ENCODE measurements at places on chromosomes 6 and 20. TPM values are rescaled to one million over a fixed set of nuclear protein-coding genes. Genes with fewer than 3 reads are reported as not detected.

The KHDC1L gene
- not detected for polyA plus RNA-seq

The CGA gene
- 8.1 TPM for polyA plus RNA-seq

The HLA-G gene
- 6.4 TPM for polyA plus RNA-seq

The SIRPB1 gene
- polyA plus RNA-seq: 1.4 TPM

The TINAG gene
- not detected for polyA plus RNA-seq

The GNMT gene
- 0.64 TPM for polyA plus RNA-seq

The OPRM1 gene
- not detected for polyA plus RNA-seq

The CNKSR3 gene
- polyA plus RNA-seq: 20.2 TPM

The SLC17A2 gene
- not detected for polyA plus RNA-seq

The FGD2 gene
- polyA plus RNA-seq: 2.0 TPM

The YIPF3 gene
- 82.5 TPM for polyA plus RNA-seq

The UTRN gene
- polyA plus RNA-seq: 62.9 TPM

The HLA-DRB5 gene
- polyA plus RNA-seq: 3.2 TPM

The RAB44 gene
- polyA plus RNA-seq: 0.10 TPM

The PLEKHG1 gene
- 17.4 TPM for polyA plus RNA-seq

The COL21A1 gene
- polyA plus RNA-seq: 116 TPM

The MACROD2 gene
- 4.8 TPM for polyA plus RNA-seq

The LY6G6F gene
- 0.38 TPM for polyA plus RNA-seq

The RUNX2 gene
- 1.0 TPM for polyA plus RNA-seq

The ZNF165 gene
- 0.44 TPM for polyA plus RNA-seq

The ERMARD gene
- polyA plus RNA-seq: 32.8 TPM

The BTNL2 gene
- 0.16 TPM for polyA plus RNA-seq

The BFSP1 gene
- 2.7 TPM for polyA plus RNA-seq

The KIAA1755 gene
- 7.5 TPM for polyA plus RNA-seq

The ZSCAN23 gene
- 4.2 TPM for polyA plus RNA-seq

The OGFR gene
- 13.0 TPM for polyA plus RNA-seq

The MBOAT1 gene
- polyA plus RNA-seq: 4.3 TPM

The PDYN gene
- polyA plus RNA-seq: not detected

The SMOC2 gene
- 87.7 TPM for polyA plus RNA-seq

The LAMP5 gene
- 0.29 TPM for polyA plus RNA-seq

The TOX2 gene
- polyA plus RNA-seq: 3.2 TPM

The PTCHD4 gene
- polyA plus RNA-seq: 1.2 TPM

The PI3 gene
- not detected for polyA plus RNA-seq

The UNC93A gene
- polyA plus RNA-seq: not detected

The IP6K3 gene
- polyA plus RNA-seq: 29.0 TPM

The RIPPLY2 gene
- 0.34 TPM for polyA plus RNA-seq

The VSX1 gene
- not detected for polyA plus RNA-seq

The BTBD3 gene
- 36.5 TPM for polyA plus RNA-seq

The SNAP25 gene
- polyA plus RNA-seq: 2.3 TPM

The SLC22A2 gene
- polyA plus RNA-seq: 0.28 TPM

The STX11 gene
- 2.9 TPM for polyA plus RNA-seq

The SLC22A7 gene
- 0.45 TPM for polyA plus RNA-seq

The FNDC1 gene
- 549 TPM for polyA plus RNA-seq

The WFDC5 gene
- polyA plus RNA-seq: not detected

The NR2E1 gene
- not detected for polyA plus RNA-seq

The RNF144B gene
- 12.9 TPM for polyA plus RNA-seq

The SNAP91 gene
- polyA plus RNA-seq: 3.5 TPM

The ZGPAT gene
- polyA plus RNA-seq: 10.8 TPM

The FAM229B gene
- 21.5 TPM for polyA plus RNA-seq

The TCP11 gene
- 0.73 TPM for polyA plus RNA-seq

The BHLHE23 gene
- polyA plus RNA-seq: not detected

The ADTRP gene
- polyA plus RNA-seq: 1.8 TPM

The ADGRF5 gene
- 17.2 TPM for polyA plus RNA-seq

The RAET1L gene
- not detected for polyA plus RNA-seq

The C6orf132 gene
- 1.9 TPM for polyA plus RNA-seq

The VGLL2 gene
- 117 TPM for polyA plus RNA-seq
